ENCODE measurements at places on chromosomes 6 and 20. TPM values are rescaled to one million over a fixed set of nuclear protein-coding genes. Genes with fewer than 3 reads are reported as not detected.

Gene GPR63
- 0.64 TPM for total RNA-seq

Gene MMP24
- total RNA-seq: not detected

Gene VSX1
- not detected for total RNA-seq

Gene TRIM40
- total RNA-seq: not detected

Gene SULF2
- 14.5 TPM for total RNA-seq

Gene NHLRC1
- total RNA-seq: 1.0 TPM

Gene DUSP15
- total RNA-seq: 0.13 TPM

Gene KIF6
- 0.32 TPM for total RNA-seq

Gene SLC35D3
- total RNA-seq: 0.08 TPM

Gene AVP
- total RNA-seq: not detected

Gene CLVS2
- not detected for total RNA-seq

Gene TRAM2
- 38.9 TPM for total RNA-seq

Gene MAN1A1
- total RNA-seq: 25.5 TPM

Gene SNAP25
- total RNA-seq: 6.6 TPM

Gene ZBTB46
- total RNA-seq: 3.7 TPM

Gene ENPP1
- 3.6 TPM for total RNA-seq

Gene PGC
- not detected for total RNA-seq

Gene RFX6
- not detected for total RNA-seq

Gene APOBEC2
- not detected for total RNA-seq

Gene RNF5
- 69.3 TPM for total RNA-seq

Gene SIRPB2
- total RNA-seq: not detected

Gene SCP2D1
- not detected for total RNA-seq

Gene SLC22A7
- not detected for total RNA-seq

Gene USP49
- total RNA-seq: 0.65 TPM

Gene CRISP3
- not detected for total RNA-seq

Gene TPD52L2
- 132 TPM for total RNA-seq

Gene PIM1
- total RNA-seq: 29.9 TPM

Gene PPIL6
- total RNA-seq: 1.6 TPM

Gene ZC3H12D
- not detected for total RNA-seq

Gene NKX2-2
- total RNA-seq: not detected

Gene KHDC1L
- not detected for total RNA-seq

Gene TREML2
- total RNA-seq: not detected

Gene FABP7
- total RNA-seq: 0.16 TPM

Gene LY6G6F
- total RNA-seq: not detected

Gene GSTA2
- total RNA-seq: not detected

Gene GDAP1L1
- total RNA-seq: not detected

Gene CCDC170
- 0.24 TPM for total RNA-seq

Gene DDO
- 0.65 TPM for total RNA-seq

Gene HDGFL1
- total RNA-seq: not detected

Gene ANGPT4
- not detected for total RNA-seq

Data from epithelial cell of alveolus of lung (primary cell).